Calu3 (cell line): ENCODE measurements at places on chromosomes 13 and 19. TPM values are rescaled to one million over a fixed set of nuclear protein-coding genes. Genes with fewer than 3 reads are reported as not detected.
A peak's percentile ranks its signal among the peaks of the same experiment; 100 is the strongest.

- DNase-seq: no peak
- H3K27ac ChIP-seq: no peak overlapping the region
Measured at GRCh38 chr19:9916719-9917118, 19.6 kb downstream of the OLFM2 start.

DNA sequence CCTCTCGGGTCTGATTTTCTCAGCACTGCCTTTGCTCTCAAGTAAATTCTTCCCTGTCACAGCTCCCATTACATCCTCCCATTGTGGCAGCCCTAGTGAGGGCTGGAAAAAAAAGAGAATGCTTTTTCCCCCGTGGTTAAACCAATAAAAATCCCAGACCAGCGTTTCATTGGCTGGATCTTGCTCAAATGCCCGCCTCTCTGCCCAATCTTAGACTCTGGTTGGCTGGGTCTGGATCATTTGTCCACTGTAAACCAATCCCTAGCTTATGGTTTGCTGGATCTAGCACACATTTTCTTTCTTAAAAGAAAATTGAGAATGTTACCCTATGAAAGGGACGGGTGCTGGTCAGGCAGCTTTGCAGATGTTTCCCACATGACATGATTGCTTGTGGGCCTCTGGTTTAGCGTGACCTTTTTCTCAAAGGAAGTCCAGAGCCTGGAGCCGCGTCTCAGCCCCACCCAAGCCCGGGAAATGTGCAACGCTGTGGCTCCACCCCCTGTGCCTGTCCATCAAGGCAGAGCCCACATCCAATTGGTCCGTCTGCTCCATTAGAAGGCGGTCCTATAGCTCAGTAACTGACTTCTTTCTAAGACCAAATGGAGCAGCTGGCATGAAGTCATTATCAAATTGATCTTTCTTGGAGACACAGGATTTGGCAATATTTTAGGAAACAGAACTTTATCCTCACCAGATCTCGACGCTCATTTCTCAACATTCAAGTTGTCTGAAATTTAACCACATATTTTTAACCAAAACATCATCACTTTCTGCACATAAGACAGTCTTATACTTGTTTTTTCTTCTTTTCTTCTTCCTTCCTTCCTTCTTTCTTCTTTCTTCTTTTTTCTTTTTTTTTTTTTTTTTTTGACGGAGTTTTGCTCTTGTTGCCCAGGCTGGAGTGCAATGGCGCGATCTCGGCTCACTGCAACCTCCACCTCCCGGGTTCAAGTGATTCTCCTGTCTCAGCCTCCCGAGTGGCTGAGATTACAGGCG lies 2.6 kb upstream of the MCEMP1 start:
- H3K27ac ChIP-seq: no peak overlapping the region
- no peak overlapping the region for H3K4me3 ChIP-seq
- H3K27me3 ChIP-seq: peaks cover 79% of the 10 kb centered on the region
- H3K4me1 ChIP-seq: peaks cover 8% of the 10 kb centered on the region
- no peaks in the 10 kb centered on the region for H3K36me3 ChIP-seq

RAB3A gene
- 1.9 TPM in 2 replicates for total RNA-seq

GRCh38 chr19:1365319-1366269 lies 18.1 kb upstream of the NDUFS7 start:
- no peaks in the 10 kb centered on the region for H3K4me1 ChIP-seq
- H3K4me3 ChIP-seq: no peak overlapping the region
- no peak overlapping the region for H3K27ac ChIP-seq
- H3K36me3 ChIP-seq: peaks cover 31% of the 10 kb centered on the region
- no peaks in the 10 kb centered on the region for H3K27me3 ChIP-seq
- no peak for DNase-seq

SHISA7 gene
- total RNA-seq: not detected in 2 replicates

DNA sequence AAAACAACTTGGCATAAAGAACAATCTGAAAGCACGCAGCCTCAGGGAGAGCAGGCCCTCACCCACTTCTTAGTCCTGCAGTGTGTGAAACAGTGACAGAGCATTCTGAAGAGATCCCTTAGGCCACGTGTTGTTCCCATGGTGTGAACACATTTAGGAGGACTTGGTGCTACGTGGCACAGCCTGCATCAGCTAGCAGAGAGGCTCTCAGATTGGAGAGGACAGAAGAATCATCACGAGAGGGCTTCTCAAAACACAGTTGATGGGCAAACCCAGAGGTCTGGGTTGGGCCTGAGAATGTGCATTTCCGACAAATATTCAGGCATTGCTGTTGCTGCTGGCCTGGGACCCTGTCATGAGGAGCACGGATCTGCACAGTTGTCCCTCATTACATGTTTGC lies 26.1 kb upstream of the TFDP1 start:
- no peak for DNase-seq
- peaks cover under 1% of the 10 kb centered on the region for H3K27me3 ChIP-seq
- H3K4me3 ChIP-seq: no peak overlapping the region
- H3K27ac ChIP-seq: no peak overlapping the region

GRCh38 chr13:50936679-50937078 lies 27.1 kb downstream of the RNASEH2B start:
- H3K4me3 ChIP-seq: no peak overlapping the region
- H3K36me3 ChIP-seq: peaks cover 5% of the 10 kb centered on the region
- no peaks in the 10 kb centered on the region for H3K27me3 ChIP-seq

- no peaks in the 10 kb centered on the region for H3K27me3 ChIP-seq
- no peaks in the 10 kb centered on the region for H3K36me3 ChIP-seq
- DNase-seq: no peak
- no peaks in the 10 kb centered on the region for H3K4me1 ChIP-seq
Measured at GRCh38 chr13:69324090-69324886, 783.3 kb upstream of the ATXN8OS start.

DNA sequence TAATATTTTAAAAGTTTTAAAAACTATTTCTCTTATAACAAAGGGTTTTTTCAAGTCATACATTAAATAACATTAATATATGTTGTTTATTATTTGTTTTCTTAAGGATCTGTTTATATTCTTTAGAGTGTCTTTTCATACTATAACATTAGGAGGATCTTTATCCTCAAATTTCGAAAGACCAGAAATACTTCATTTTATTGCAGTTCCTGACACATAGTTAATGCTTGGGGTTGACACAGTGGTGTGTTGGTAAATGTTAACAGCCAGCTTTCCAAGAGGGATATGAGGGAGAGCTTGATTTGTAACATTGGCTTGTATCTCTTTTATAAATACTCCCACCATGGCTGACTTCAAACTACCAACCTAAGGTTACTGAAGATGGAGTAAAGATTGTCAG lies 126.6 kb upstream of the KLF5 start:
- no peaks in the 10 kb centered on the region for H3K4me1 ChIP-seq
- no peaks in the 10 kb centered on the region for H3K36me3 ChIP-seq
- H3K27ac ChIP-seq: no peak overlapping the region
- no peak for DNase-seq

PLEKHG2 gene
- 64.1 and 65.3 TPM in 2 replicates for total RNA-seq

- no peak for DNase-seq
- peaks cover 10% of the 10 kb centered on the region for H3K4me1 ChIP-seq
- no peak overlapping the region for H3K4me3 ChIP-seq
- H3K27me3 ChIP-seq: no peaks in the 10 kb centered on the region
Measured at GRCh38 chr13:33369073-33369472, 83.5 kb upstream of the STARD13 start.

DCT gene
- not detected in 2 replicates for total RNA-seq

GRCh38 chr13:21012211-21012610 lies 49.2 kb downstream of the LATS2 start:
- H3K4me3 ChIP-seq: no peak overlapping the region
- peaks cover 32% of the 10 kb centered on the region for H3K4me1 ChIP-seq
- H3K36me3 ChIP-seq: peaks cover 5% of the 10 kb centered on the region
- DNase-seq: no peak
- no peak overlapping the region for H3K27ac ChIP-seq
- no peaks in the 10 kb centered on the region for H3K27me3 ChIP-seq

DNA sequence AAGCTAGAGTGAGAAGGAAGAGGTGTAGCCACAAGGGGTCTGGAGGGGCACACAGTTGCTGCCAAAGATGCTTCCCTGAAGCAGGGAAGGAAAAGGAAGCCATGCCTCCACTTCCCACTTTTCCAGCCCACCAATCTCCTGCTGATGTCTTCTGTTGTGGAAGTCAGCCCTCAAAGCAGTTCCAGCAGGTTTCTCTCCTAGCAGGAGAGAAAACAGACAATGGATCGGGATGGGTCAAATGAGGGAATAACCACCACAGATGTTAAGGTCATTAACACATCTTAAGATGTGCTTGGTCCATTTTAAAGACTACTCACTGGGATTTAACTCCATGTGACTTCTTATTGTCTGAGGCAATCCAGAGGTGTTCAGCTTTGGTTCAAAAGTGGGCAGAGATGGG lies 284.1 kb upstream of the SOX21 start:
- H3K27me3 ChIP-seq: peaks cover 4% of the 10 kb centered on the region
- DNase-seq: no peak
- no peak overlapping the region for H3K4me3 ChIP-seq

- H3K27ac ChIP-seq: no peak overlapping the region
- H3K4me1 ChIP-seq: no peaks in the 10 kb centered on the region
- H3K27me3 ChIP-seq: no peaks in the 10 kb centered on the region
- no peak overlapping the region for H3K4me3 ChIP-seq
- no peak for DNase-seq
- no peaks in the 10 kb centered on the region for H3K36me3 ChIP-seq
Measured at GRCh38 chr19:53507523-53508442, 30.2 kb upstream of the ZNF331 start.

DNA sequence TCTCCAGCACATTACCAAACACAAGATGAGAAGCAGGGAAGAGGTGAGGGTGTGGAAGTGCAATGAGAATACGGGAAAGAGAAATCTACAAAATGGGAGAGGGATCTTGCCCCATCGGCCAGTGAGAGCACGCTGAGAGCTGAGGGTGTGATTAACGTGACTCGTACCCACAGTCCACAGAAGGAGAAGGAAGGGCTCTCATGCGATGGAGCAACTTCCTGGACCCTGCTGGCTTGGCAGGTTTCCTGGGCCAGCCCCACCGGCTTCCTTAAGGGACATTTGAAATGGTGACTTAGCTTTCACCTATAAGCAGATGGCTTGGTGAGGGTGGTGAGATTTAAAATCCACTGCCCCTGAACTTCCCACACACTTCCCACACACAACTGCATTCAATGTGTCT lies 740.1 kb downstream of the UQCRFS1 start:
- H3K4me3 ChIP-seq: no peak overlapping the region
- peaks cover 33% of the 10 kb centered on the region for H3K4me1 ChIP-seq
- DNase-seq: peak; percentile 22

QPCTL gene
- 20.4 and 20.7 TPM in 2 replicates for total RNA-seq

DNA sequence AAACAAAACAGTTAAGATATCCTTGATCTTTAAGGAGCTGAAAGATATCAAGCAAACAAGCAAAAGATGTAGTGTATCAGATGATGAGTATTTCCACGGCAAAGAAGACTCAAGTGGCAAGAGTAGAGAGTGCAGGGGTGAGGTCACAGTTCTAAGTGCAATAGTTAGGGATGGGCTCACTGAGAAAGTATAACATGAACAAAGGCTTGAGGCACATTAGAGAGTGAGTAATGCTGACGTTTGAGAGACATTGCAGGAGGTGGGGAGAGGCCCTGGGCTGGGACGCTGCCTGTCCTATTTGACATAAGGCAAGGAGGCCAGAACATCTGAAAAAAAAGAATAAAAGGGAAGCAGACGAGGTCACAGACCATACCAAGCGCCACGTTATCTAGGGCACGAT lies 1.4 kb downstream of the DUXA start:
- peaks cover 4% of the 10 kb centered on the region for H3K36me3 ChIP-seq
- no peak overlapping the region for H3K4me3 ChIP-seq
- no peaks in the 10 kb centered on the region for H3K4me1 ChIP-seq

- no peak overlapping the region for H3K4me3 ChIP-seq
- H3K36me3 ChIP-seq: peaks cover 35% of the 10 kb centered on the region
- no peaks in the 10 kb centered on the region for H3K4me1 ChIP-seq
- no peak overlapping the region for H3K27ac ChIP-seq
Measured at GRCh38 chr19:12527034-12527836, 24.0 kb downstream of the ZNF564 start.

DNA sequence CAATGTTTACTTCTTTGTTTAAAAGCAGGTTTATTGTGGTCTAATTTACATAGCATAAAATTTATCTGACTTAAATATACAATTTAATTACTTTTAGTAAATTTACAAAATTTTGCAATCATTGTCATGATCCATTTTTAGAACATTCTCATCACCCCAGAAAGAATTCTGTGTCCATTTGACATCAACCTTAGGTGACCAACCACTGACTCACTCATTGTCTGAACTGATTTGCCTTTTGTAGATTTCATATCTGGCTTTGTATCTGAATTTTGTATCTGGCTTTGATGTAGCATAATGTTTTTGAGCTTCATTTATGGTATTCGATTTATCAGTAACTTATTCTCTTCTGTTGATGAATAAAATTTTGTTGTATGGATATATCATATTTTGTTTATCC lies 40.4 kb downstream of the EDNRB start:
- H3K4me3 ChIP-seq: no peak overlapping the region
- H3K36me3 ChIP-seq: no peaks in the 10 kb centered on the region
- no peaks in the 10 kb centered on the region for H3K4me1 ChIP-seq
- H3K27ac ChIP-seq: no peak overlapping the region

GRCh38 chr13:109384491-109385241 lies 401.7 kb downstream of the IRS2 start:
- H3K4me3 ChIP-seq: no peak overlapping the region
- no peaks in the 10 kb centered on the region for H3K27me3 ChIP-seq
- H3K4me1 ChIP-seq: no peaks in the 10 kb centered on the region
- no peak for DNase-seq

ZNF700 gene
- total RNA-seq: 11.4 and 11.7 TPM in 2 replicates

- DNase-seq: no peak
- H3K27ac ChIP-seq: no peak overlapping the region
- no peaks in the 10 kb centered on the region for H3K27me3 ChIP-seq
- no peaks in the 10 kb centered on the region for H3K4me1 ChIP-seq
Measured at GRCh38 chr13:73268306-73268705, 209.5 kb downstream of the KLF5 start.
